ENCODE measurements at places on chromosomes 13 and 19.

DNA sequence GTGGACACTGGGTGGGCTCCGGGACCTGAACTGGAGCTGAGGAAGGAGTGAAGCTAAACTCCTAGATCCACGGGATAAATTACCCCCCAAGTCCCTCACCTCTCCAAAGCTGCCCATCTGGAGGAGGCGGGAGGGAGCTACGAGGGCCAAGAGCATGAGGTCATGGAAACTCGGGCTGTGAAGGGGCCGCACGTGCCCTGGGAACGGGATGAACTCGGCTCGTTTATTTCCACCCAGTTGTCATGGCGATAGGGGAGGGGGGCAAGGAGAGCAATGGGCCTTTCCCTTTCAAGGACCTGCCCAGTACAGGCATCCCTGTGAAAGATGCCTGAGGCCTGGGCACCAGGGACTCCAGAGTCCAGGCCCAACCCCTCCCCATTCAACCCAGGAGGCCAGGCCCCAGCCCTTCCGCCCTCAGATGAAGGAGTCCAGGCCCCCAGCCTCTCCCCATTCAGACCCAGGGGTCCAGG, 3.8 kb downstream of the PPP1R12C start:
- DNase-seq, result peak; percentile 39

- DNase-seq, result peak; percentile 48
Observed at GRCh38 chr19:36115453-36116343, at the start of gene TBCB. Gene TBCB, plus strand, starts transcription at chr19:36115468. Its CDS starts 93 bp downstream, at chr19:36115561.

DNA sequence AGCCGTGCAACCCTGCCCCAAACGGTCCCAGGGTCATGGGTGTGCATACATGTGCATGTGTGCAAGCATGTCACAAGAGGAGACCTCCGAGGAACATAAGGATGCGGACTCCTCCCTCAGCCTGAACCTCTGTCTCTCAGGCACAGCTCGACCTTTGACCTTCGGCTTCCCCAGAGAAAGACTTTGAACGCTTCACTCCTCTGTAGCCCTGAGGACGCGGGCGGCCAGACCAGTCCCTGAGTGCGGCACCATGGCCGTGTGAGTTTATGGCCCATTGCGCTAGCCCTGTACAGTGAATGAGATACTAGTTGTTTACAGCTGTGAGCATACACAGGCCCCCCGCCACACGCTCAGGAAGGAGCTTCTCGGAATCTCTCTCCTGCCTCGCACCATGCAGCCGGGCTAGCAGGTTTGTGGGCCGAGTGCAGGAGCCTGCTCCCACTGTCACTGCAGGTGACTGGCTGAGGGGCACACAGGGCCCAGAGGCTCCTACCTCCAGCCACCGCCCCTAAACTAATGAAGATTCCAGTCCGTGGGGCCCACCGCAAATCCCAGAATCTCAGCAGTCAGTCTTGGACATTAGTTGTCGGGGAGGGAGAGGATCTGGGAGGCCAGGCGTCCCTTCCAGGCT, 10.8 kb downstream of the RASA3 start:
- DNase-seq, result no peak

DNA sequence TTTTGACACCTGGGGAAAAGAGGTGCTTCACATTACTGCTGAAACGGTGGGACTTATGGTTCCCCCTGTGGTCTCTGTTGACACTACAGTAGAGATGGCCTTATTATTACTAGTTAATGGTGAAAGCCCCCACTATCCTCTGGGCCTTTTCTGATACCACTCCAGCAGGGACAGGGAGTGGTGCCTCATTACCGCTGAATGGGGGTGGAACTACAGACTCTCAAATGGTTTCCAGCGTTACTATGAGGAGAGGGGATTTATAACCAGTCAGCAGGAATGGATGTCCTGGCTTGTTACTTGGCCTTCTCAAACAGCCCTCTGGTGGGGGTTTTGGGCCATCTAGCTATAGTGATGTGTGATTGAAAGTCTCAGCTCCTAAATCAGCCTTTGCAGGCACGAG, 96.7 kb upstream of the DIAPH3 start:
- no peak for DNase-seq

DNA sequence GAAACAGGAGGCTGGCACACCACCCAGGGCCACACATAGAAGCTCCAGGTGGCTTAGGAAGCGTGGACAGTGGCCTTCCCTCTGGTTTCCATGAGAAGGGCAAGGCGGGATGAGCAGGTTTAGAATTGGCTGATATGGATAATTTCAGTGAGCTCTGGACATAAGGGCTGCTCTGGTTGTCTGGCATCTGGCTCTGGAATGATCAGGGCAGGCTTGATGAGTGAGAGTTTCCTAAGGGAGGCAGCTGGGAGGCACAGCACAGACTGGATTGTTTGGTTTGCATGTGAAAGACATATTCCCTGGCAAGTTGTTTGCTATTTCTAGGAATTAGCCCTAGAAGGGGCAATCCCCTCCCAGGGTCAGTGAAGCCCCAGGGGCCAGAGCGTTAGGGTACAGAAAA, 129.5 kb downstream of the ATP8A2 start:
- DNase-seq, result no peak

DNA sequence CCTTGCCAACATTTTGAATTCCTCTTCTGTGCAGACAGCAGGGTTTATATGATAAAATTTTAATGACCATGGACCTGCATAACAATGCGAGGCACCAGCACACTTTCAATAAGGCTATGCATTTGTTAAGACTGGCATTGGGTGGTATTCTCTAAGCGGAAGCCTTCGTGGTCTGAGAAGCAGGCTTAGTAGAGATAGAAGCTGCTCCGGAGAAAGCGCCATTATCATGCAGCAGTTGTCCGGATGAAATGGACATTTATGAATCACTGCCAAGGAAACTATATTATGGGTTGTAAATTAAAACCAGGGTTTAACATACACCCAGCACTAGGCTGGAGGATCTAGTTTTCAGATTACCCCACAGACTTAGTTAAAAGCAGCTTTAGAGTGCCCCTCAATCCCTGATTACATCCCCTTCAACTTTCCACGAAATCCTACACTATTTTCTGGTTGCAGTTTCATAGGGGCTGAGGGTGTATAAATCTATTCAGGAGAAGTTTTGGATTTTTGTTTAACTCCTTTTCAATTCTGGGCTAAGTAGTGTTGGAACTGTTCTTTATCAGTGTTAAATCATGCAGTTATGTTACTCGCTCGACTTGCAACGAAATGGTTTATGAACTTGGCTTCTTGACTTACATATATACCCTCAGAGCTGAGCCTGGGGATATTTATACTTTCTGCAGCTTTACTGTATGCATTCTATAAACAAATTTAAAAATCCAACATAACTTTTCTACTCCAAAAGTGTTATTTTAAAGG, 193.3 kb downstream of the PCDH9 start:
- DNase-seq, result no peak

DNA sequence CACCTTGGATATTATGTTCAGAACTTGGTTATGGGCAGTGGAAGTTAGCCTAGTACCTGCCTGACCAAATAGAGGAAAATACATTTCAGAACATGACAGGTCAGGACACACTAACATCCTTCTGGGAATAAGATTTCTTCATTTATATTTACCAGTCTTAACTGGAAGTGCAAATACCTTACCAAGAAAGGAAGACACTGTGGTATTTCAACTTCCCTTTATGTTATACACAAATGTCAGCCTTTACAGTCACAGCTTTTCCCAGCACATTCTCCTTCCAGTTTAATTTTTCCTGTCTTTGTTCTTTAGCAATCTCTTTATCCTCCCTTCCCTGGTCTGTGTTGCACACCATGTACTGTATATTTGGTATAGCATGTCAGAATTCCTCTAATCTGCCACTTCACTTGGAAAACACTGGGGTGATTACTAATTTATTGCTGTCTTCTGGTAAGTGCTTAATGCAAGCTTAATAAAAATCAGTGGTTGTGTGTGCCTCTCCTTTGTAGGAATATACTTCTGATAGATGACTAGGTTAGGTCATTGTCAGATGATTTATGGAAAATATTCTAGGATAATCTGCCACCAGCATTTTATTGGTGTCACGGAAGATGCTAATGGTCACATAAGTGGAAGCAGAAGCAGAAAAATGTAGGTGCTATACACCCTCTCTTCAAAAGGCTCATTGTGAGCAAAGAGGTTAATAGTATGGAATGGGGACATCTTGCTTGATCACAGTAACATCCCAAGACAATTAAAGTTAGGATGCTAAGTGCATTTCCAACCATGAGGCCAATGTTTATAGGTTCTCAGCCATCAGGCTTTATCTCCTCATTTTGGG, 124.3 kb upstream of the STARD13 start:
- DNase-seq, result no peak

DNA sequence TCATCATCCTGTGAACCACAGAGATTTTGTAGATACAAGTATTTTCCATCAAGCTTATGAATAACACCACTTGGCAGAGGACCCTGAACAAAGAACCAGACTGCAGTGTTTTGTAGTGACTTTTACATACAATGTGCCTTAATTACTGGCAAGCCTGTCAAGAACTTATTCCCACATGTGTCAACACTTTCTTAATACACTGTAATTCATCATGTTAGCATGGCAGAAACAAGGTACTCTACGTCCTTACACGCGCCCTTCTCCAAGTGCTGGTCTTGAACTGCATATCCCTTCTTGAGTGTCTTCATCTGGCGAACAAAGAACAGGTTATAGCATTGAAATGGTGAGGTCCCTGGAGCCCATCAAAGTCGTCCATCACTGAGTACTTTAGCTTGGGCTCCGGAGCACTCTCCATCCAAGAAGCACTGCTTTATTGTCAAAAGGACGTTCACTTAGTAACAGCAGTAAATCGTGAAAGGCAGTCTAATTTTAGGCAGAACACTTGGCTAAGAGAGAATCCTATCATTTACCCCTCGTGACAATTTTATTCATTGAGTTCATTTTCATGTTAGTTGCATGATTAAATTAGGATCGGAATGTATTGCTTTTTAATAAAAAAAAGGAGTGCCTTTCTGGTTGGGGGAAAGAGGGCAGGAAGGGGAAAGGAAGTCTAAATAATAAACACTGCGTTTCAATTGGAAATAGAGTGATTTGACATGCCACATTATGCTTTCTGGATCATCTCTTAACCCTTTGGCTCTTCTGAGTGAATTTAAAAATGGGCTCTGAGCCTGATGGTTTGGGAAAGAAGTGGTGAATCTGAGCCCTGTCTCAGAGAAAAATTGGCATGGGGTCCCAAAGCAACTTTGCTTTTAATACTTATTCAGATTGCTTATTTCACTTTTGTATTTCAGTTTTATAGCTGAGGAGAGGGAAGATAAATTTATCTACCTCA, 376.1 kb downstream of the DLEU7 start:
- DNase-seq, result no peak

DNA sequence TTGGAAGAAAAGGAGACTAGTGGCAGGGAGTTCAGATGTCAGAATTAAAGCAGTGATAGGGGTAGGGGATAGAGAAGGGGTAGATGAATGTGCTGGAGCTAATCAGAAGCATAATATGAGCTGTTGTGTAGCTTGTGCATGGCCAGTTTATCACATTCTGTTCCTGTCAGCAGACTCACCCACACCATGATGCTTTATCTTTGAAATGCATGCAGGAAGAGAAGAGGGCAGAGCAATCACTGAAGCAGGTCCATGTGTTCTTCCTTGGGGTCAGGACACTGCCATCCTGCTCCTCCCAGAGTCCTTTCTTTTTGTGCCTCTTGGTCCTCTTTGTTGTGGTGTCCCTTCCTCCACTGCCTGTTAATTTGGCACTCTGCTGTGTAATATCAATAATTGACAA, 5.8 kb downstream of the CHAMP1 start:
- DNase-seq, result no peak

GRCh38 chr13:93774506-93774905, 547.9 kb downstream of the GPC6 start:
- peak; percentile 20 for DNase-seq

GRCh38 chr13:28322256-28322905, 172.5 kb downstream of the FLT1 start:
- no peak for DNase-seq

DNA sequence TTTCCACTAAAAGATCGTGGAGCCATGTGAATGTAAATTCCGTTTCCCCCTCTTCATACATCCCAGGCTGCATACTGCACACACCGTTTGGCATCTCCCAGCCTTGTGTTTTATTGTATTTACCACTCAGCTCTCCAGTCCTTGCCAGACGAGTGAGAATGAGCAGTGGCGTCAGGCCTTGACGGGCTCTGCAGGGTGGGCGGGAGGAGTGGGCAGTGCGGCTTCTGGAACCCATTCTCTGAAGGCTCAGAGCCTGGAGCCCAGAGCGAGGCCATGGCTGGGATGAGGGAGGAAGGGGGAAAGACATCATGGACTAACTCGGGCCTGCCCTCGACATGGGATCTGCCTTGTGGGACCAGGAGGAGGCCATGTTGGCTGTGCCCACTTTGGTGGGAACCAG, 25.1 kb downstream of the BICRA start:
- DNase-seq, result no peak

DNA sequence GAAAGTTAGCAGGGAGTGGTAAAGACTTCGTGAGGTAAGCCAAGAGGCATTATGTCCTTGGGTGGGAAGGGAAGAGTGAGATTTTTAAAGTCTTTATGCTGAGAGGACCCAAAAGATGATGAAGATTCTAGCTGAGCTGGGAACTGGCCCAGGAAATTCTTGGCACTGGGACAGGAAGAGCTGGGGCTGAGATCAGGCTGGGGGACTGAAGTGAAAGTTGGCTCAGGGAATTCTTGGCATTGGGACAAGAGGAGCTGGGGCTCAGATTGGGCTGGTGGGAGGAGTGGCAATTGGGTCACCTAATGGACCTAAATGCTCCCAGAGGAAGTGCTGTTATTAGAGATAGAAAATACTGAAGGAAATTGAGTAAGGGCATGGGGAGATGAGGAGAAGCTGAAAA, 8.8 kb downstream of the SCEL start:
- DNase-seq, result peak; percentile 48
